ENCODE measurements at places on chromosomes 4 and X. TPM values are rescaled to one million over a fixed set of nuclear protein-coding genes. Genes with fewer than 3 reads are reported as not detected.

The COX7B gene
- 116 TPM for total RNA-seq

The NHSL2 gene
- total RNA-seq = 0.78 TPM

DNA sequence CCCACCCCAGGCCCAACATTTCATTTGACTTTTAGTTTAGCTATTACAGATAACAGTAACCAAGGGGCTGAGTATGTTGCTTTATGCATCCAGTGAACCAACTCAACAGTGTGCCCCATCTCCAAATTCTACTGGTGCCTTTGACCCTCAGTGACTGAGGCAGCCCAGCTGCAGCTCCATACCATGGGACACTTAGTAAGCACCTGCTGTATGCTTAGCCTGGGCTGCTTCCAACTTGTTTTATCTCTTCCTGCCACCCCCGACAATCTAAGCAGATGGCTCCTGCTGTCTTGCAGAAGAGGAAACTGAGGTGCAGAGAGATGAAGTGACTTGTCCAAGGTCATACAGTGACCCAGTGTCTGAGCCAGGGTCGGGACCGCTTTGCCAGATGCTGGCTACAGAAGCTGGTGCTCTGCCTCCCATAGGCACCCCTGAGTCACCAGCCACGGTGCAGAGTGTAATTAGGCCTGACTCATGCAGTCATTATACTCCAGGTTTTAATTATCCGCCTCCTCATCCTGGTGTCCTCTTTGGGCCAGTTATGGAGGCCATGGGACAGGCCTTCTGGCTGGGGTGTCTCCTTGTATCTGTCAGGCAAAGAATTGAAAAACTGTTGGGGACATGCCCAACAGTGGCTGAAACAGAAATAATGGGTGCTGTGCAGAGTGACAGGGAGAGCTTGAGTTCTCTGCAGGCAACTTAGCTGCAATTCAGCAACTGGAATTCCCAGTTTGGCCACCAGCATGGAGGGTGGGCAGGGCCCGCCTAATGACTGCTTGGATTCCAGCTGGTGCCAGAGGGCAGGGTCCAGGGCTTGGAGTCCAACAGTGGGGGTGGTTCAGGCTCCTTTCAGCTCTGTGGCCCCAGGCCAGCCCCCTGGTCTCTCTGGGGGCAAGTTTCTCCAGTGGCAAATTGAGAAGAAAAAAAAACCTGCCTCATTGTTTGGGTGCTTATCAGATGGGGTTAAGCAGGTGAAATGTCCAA, 8.2 kb upstream of the GPR78 start:
- no peak for DNase-seq

DNA sequence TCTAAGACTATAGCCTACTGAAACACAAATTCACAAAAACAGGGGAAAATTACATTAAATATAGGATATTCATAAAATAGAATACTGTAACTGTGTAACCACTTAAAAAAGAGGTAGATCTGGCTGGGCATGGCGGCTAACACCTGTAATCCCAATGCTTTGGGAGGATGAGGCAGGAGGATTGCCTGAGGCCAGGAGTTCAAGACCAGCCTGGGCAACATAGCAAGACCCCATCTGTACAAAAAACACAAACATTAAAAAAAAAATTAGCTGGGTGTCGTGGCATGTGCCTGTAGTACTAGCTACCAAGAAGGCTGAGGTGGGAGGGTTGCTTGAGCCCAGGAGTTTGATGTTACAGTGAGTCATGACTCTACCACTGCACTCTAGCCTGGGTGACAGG, 33.4 kb downstream of the RPS6KA3 start:
- no peak for DNase-seq

DNA sequence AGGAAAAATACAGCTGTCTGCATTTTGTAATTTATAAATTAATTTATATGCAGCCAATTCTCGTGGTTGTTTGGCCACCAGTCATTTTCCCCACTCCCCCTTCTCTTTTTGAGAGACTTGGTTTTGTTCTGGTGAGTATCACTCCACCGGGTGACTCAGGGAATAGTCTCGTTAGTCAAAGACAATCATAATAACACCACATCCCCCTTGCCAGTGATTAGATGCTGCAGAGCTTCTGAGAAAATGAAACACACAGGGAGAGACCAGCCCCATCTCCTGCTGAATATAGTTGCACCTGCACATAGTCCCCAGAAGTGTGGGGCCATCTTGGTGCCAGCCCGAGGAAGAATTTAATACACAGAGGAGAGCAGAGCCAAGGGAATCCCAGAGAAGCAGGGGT, 8.0 kb upstream of the FNIP2 start:
- DNase-seq = no peak

DNA sequence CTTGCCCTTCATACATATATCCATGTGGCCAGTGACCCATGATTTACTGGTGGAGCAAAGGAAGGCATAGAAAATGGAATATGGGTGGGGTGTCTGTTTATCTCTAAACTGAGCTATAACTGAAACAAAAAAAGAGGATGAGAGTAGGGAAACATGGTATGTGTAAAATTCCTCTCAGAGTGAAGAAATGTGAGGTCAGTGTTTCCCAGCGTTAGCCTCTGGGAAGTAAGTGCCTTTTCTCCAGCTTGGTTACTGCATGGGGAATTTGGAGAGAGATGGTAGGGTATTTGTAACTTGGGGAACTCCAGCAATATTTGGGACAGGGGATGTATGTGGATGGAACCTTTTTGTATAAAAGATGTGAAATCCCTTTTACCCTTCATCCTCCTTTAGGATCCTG, 89.4 kb downstream of the AFF1 start:
- DNase-seq = no peak

Measured in occipital lobe (tissue), 3 donors.